HS-27A (cell line): ENCODE measurements at places on chromosomes 7 and 10.
A peak's percentile ranks its signal among the peaks of the same experiment; 100 is the strongest.

DNA sequence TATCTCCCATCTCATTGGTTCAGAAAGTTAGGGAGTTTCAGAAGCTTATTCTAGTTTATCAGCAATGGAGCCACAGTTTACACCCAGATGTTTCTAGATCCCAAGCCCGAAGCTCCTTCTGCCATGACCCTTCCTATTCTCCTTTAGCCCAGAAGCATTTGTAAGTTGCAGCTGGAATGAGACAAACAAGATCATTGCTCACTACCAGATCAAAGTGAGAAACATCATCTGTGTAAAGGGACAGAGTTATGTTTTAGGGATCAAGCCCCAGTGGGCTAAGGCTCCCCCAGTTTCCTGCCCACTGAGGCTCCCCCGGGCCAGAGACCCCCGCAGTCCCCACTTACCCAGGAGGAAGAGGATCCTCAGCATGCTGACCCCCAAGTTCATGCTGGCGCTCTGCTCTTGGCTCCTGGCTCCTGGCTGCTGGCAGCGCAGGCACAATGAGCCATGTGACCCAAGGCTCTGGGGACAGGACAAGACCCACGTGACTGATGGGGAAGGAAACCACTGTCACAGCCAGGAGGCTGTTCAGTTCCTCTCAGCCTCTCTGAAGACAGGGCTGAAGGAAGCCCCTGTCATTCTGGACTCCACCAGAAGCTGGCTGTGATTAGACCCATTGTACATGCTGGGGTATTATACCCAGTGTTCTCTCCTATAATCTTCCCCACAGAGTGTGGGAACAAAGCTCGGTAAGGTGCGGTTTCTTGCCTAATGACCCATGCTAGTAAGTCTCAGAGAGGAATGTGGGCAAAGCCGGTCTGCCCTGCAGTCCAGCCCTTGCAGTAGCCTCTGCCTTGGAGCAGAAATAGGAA lies at the start of gene TMEM273:
Gene TMEM273 (minus strand): TSS at position 442 of the 812 bp plus-strand sequence. CDS start 55 bp downstream, at position 387.
- no peak for DNase-seq

- DNase-seq: no peak
Measured at GRCh38 chr10:61974601-61975390, 73.3 kb downstream of the ARID5B start.

DNA sequence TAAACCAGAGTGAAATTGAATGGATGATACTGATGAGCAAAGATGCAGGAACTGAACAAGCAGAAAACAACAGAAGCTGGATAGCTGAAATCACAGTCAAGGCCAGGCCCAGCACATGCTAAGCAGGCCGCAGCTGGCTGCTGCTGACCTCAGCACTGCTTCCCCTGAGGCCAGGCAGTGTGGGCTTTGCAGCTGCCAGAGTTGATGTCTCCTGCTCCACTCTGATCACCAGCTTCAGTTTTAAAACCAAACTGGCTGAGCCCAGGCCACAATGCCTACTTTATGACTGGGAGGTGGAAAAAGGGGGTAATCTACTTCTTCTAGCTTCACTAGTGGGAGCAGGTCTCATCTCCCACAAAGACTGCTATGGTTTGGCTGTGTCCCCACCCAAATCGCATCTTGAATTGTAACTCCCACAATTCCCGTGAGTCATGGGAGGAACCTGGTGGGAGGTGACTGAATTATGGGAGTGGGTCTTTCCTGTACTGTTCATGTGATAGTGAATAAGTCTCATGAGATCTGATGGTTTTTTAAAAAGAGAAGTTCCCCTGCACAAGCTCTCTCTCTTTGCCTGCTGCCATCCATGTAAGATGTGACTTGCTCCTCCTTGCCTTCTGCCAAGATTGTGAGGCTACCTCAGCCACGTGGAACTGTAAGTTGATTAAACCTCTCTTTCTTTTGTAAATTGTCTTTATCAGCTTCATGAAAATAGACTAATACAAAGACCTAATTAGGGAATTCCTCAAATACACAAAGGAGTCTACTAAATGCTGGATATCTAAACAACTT lies 136.4 kb upstream of the ITGB1 start:
- no peak for DNase-seq

DNA sequence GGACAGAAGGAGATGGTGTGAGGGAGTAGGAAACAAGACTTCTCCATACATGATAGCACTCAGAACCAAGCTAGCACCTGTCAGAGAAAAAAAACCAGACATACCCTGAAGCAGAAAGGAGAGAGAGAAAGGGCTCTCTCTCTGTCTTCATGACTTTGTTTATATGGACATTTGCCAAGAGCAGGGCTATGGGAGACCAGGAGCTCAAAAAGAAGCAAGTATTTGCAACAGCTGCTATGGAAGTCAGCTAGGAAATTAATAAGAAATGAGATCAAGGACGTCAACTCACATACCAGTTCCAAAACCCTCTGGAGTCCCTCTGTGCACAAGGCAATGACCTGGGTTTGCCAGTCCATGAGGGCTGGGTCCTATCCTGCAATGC lies 111.6 kb downstream of the SGMS1 start:
- no peak for DNase-seq

DNA sequence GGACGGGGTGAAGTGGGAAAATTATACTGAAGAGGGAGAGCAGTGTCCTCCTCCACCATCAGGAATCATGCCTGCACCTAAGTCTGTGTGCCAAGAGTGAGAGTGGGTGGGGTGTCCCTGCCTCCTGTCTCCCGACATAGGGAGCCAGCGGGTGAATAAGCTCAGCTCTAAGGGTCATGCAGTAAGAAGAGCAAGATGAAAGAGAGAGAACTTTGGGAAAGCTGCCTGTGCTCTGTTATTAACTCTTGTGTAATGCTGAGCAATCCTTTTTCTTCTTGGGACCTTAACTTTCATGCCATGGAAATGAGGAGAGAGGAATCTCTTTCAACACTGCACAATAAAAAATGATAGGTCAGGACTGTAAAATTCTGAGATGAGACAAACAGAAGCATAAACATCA lies 7.9 kb upstream of the TCAF1 start:
- no peak for DNase-seq

DNA sequence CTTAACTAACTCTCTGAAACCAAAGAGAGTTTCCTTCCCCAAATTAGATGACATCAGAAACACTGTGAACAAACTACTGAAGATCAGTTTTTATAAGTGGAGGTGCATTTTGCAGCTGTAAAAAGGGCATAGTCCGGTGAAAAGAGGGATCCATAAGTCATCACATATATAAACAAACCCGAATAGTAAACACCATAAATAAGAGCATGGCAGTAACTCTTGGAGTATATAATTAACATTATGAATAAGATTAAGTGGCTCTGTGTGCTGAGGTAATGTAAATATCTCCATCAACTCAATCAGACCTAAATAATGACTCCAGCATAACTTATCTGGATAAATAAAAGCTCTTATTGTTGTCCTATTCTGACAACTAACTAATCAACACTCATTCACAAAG lies 43.0 kb upstream of the SHTN1 start:
- no peak for DNase-seq

- DNase-seq: no peak
Measured at GRCh38 chr7:104878577-104878976, 135.4 kb upstream of the KMT2E start.

DNA sequence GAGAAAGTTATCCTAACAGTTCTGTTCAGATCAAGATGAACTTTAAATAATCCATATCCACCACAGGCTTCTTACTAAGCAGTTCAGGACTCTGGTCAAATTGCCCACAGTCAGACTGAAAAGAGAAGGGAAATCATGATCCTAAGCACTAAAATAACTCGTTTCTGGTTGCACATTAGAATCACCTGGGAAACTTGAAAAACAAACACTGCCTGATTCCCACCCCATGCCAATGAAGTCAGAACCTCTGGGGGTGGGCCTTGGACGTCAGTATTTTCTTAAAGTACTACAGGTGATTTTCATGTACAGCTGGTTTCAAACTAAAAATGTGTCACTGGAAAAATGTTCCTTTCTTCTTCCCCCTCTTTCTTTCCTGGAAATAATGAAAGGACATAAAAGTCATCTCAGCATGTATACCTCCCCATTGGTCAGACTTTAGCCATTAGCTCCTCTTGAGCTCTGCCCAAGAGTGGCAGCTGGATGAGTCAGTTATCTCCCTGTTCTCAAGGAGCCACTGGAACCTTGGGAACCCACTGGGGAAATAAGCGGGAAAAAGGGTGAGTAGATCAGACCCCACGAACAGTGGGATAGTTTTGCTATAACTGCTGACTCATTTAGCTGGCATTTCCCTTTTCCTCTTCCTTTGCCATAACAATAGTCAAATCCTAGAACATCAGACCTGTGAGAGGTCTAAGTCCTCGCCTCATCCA lies 75.3 kb upstream of the IL6 start:
- DNase-seq: peak; percentile 53

- no peak for DNase-seq
Measured at GRCh38 chr10:44020322-44021111, 364.4 kb downstream of the CXCL12 start.

DNA sequence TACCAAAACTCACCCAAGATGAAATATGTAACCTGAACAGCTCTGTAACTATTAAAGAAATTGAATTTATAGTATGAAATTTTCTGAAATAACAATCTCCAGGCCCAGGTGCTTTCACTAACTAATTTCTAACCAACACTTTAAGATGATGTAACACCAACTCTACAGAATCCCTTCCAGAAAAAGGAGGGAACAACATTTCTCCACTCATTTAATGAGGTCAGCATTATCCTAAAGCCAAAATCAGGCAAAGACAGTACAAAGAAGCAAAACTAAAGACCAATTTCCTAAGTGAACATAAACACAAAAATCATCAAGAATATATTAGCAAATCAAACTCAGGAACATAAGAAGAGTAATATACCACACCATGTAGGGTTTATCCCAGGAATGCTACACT lies 65.5 kb downstream of the KMT2C start:
- DNase-seq: no peak

- DNase-seq: no peak
Measured at GRCh38 chr7:150431839-150432658, 18.4 kb upstream of the GIMAP8 start.

DNA sequence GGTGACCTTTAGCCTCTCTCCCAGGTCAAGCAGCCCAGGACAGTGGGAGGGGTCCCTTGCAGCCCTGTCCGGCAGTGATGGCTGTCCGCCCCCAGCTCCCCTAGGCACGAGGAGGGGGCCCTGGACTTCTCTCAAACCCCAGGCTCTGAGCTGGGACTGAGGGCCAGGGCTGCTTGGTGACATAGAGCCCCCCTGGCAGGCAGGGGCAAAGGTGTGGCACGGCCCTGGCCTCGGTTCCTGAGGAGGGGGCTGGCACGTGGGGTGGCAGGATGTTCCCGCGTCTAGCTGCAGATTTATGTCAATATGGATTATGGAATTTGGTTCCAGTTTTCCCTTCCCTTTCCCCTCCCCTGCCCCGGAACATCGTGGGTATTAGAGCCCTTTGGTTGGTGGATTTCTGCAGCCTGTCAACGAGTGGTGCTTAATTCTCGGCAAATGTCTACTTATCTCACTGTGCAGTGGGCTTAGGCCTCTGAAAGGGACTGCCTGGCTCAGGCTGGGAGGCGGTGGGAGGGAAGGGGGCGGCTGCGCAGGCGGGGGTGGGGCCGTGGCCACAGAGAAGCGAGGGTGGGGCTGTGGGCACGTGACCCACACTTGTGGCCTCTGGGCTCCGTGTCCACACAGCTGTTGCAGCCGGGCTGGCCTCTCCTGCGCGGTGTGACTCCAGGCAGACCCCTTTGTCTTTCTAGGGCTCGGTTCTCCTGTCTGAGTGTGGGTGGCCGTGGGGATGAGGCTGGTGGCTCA lies 19.3 kb downstream of the UNCX start:
- DNase-seq: no peak

DNA sequence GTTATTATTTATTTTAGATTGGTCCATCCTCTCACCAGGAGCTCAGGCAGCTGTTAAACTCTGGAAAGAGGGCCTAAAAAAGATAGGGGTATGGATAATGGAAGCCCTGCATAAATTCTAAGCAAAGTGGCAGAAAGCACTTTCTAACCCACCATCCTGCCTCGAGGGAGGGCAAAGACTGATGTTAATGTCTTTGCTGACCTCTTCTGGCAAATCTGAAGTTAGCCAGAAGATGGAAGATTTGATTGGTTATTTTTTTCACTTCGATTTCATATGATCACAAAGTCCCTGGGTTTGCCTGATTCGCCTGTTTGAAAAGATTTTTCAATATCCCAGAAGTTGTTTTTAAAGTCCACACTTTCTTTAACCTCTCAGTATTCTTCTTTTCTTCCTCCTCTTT lies 24.8 kb downstream of the OR9A2 start:
- no peak for DNase-seq

DNA sequence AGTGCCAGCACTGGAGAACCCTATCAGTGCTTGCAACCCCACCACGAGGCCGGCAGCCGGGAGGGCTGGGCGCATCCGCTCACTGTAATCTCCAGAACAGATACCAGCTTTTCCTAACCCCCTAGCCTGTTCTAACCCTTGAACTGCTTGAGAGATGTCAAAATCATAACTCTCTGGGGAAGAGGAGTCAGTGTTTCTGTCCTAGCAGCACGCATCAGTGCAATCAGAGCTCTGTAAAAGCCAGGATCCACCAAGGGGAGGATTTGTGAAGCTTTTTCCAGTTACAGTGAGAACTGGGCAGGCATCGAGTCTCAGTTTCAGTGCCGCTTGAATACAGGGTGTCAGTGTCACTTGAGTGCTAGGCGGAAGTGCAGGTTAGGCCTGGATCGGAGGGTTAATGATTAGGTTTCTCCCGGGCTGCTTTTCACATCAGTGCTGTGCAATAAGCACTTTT lies 104.5 kb upstream of the INSYN2A start:
- no peak for DNase-seq

DNA sequence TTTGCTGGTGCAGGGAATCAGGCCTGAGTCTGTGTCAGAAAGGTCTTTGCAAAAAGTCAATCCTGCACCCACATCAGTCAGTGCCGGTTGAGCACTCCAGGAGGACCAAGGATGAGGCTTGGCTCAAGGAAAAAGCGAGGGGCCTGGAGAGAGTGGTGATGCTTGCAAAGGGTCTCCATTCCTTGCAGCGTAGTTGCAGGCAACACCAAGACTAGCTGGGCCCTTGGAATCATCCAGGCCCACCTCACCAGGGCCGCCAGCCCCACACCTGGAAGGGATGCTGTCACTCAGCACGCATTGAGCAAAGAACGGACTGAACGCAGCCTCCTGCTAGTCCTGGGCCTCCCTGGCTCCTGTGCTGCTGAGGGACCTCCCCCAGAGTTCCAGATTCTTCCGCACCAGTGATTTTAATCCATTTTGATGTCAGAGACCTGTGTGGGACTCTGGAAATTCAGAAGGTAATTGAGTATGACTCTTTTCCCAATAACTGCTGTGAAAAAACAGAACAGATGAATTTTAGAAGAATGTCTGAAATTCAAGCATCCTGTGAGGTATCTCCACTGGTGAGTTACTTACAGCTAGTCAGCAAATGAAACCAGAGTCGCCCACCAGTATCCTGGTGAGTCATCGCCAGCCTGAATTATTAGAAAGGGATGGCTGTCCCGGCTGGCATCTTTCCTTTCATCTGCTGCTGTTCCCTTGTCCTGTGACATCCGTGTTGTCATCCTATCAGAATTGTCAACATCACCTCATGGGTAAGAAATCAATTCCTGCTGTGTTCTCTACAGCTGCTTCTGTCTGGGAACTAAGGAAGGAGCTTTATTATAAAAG lies 150.8 kb upstream of the NPS start:
- no peak for DNase-seq
